ENCODE measurements at places on chromosomes 12 and 14.

- no peak for DNase-seq
Measured at GRCh38 chr12:115233891-115234543, 550.0 kb upstream of the TBX3 start.

- DNase-seq: no peak
Measured at GRCh38 chr14:77301103-77301502, 19.6 kb downstream of the POMT2 start.

DNA sequence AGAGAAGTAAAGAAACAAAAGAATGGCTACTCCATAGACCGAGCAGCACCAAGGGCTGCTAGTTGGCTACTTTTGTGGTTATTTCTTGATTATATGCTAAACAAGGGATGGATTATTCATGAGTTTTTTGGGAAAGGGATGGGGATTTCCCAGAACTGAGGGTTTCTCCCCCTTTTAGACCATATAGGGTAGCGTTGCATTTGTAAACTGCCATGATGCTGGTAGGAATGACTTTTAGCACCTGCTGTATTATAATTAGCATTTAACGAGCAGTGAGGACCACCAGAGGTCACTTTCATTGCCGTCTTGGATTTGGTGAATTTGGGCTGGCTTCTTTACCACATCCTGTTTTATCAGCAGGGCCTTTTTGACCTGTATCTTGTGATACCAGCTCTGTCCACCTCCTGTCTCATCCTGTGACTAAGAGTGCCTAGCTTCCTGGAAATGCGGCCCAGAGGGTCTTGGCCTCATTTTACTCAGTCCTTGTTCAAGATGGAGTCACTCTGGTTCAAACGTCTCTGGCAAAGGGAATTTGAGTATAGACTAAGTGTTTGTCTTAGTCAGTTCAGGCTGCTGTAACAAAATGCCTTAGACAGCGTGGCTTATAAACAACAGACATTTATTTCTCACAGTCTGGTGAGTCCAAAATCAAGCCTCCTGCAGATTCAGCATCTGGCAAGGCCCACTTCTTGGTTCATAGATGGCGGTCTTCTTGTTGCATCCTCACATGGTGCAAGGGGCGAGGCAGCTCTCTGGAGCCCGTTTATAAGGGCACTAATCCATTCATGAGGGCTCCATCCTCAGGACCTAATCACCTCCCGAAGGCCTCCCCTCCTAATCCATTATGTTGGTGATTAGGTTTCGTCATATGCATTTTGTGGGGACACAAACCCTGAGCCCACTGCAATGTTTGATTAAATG is 348.3 kb upstream of the SFSWAP start:
- DNase-seq: no peak

DNA sequence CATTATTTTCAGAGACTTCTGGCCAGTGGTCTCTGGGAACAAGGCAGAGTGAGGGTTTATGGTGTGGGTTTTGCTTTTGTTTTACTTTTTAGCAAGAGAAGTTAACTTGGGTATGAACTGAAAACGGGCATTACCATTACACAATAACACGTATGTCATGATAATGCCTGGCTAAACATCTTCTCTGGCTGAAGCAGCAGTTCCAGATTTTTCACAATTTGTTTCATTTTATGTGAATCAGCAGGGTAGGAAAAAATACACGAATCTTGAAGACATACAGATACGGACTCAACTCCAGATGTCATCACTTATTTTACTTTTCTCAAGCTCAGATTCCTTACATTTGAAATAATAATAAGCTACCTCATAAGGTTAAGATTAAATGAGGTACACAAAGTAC is 2.5 kb upstream of the PCNX4 start:
- DNase-seq: no peak

DNA sequence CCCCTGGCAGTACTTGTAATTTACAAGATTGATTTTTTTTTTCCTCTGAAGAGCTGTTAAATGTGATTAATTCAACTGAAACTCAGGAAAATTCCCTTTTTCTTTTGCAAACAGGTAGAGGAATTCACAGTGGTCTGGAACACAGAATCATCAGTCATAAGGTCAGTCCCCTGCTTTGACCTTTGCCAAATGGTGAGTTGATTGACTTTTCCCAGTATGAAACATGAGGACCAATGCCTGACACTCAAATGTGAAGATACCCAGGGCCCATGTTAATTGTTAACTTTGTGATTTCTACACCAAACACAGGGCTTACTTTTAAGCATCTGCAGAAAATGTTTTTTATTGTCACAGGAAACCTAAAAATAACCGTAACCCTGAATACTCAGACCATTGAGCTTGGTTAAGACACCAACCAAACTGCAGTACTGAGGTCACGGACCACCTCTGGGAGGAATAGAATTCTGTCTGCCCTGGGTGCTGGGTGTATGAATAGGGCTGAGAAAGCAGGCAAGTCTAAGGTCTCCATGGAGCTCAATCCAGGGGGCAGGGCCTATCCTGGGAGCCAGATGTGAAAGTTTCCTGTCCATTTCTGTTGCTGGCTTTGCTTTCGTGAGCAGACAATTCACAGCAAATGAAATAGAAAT is 192.4 kb downstream of the TMX1 start:
- DNase-seq: no peak

DNA sequence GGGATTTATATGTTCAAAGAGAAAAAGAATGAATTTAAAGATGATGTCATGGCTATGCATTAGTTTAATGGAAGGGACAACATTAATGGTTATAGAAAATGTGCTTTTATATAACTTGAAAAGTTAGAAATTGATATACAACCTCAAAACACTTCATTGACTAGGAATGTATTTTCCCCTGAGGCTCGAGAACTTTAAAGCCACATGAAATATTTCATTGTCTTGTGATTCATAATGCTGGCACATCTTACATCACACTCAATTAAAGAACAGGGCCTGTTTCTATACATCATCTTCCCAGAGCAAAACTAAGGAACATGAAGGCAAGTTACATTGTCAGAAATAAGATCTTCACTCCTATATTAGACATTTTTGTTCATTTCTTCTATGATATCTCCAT is 35.2 kb upstream of the PAWR start:
- no peak for DNase-seq
